ENCODE measurements at places on chromosomes 3 and 15.

- no peak for DNase-seq
Measured at GRCh38 chr3:175246766-175247165, 387.6 kb downstream of the NAALADL2 start.

- no peak for DNase-seq
Measured at GRCh38 chr3:186329589-186329988, 32.4 kb downstream of the DGKG start.

GRCh38 chr3:98027085-98027446 lies 8.0 kb downstream of the GABRR3 start:
- no peak for DNase-seq

- no peak for DNase-seq
Measured at GRCh38 chr3:49665822-49666519, 8.2 kb upstream of the APEH start.

DNA sequence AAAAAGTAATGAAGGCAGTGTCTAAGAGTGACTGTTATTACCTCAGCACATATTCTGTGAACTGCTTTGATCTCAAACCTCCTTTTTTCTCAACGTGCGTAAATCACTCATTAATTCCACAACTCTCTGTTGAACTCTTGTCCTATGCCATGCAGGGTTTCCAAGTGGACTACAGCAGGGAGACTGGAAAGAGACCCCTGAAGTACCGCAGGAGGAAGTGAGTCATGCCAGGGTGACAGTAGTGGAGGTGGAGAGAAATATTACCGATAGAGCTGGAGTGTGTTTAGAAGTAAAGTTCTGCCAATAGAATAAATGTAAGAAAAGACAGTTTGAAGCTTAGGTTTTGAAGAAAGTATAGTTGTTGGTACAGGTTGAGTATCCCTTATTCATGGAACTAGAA lies 908.9 kb downstream of the ROBO1 start:
- no peak for DNase-seq

DNA sequence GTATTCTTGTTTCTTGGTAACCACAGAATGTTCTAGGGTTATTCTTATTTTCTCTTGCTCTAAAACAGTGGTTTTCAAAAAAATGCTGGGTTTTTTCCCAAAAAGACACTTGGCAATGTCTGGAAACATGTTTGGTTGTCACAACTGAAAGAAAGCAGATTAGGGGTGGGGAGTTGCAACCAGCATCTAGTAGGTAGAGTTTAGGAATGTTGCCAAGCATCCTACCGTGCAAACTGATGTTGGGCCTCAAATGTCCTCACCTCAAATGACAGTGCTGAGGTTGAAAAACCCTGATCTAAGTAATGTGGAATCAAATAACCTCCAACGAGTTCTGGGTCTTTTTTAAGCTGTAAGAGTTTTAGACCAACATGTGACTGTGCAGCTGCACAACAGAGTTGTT lies 270.5 kb upstream of the STT3B start:
- no peak for DNase-seq

DNA sequence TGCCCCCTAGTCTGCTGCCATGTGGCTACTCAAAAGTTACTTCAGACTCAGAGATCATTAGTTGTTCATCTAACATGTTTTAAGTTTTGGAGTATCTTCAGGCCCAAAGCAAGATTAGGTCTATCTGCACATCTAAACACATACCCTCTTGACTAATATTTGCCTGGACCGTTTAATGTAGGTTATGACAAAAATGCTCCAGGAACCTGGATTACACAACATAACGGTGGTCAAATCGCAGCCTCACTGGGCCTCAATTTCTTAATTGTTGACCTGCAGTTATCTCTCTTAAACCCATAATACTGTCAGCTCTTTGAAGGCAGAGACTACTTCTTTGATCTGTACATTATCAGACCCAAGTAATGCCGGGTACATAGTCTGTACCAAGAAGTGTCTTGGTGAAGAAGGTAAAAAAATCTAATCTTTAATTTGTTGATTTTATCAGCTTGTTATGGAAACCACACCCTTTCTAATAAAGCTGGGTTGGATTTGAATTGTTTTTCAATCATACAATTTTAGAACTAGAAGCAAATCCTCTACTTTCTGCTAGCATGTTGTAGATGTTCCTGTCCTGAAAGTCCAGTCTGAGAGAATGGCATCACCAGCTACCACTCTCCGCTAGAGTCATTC lies 3.6 kb downstream of the SNRK start:
- DNase-seq: no peak

DNA sequence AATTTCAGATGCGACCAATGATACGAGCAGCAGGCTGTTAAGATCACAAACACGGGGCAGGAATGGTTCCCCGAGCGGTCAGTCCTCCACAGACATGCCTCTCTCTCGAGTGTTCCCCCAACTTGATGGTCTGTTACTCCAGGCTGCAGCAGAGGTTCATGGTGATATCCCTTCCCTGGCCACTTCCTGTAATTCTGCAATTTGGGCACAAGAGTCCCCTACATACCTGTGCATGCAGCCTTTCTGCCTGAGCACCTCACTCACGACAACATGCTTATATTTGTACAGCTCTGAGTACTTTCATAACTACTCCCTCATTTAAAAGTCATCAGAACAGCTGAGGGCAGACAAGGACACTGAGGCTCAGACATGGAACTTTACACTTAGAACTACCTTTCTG lies 408.1 kb upstream of the NR2F2 start:
- DNase-seq: no peak

DNA sequence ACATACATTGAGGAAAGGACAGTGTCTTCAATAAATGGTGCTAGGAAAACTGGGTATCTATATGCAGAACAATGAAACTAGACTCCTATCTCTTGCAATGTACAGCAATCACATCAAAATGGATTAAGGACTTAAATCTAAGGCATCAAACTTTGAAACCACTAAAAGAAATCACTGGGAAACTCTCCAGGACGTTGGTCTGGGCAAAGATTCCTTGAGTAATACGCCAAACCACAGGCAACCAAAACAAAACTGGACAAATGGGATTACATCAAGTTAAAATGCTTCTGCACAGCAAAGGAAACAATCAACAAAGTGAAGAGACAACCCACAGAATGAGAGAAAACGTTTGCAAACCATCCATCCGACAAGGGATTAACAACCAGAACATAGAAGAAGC lies 14.5 kb downstream of the LAMP3 start:
- no peak for DNase-seq

GRCh38 chr15:75021341-75021740 lies 2.0 kb upstream of the PPCDC start:
- no peak for DNase-seq

- no peak for DNase-seq
Measured at GRCh38 chr3:156898296-156898880, 72.2 kb downstream of the LEKR1 start.

DNA sequence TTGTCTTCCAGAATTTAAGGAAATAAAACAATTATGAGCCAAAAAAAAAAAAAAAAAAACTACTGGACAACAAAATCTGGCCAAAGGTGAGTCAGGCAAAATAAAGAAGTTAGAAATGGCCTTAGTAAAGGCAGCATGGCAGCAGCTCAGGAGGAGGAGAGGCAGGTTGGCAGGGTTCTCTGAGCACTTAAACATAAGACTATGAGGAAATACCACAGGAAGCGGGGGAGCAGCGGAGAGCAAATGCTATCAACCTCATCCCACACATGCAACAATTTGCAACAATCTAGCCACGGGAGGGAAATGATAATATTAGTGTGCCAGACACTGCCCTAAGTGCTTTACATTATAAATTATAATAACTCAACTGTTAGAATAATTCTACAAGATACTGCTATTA lies 247.3 kb upstream of the NSMCE3 start:
- DNase-seq: no peak

DNA sequence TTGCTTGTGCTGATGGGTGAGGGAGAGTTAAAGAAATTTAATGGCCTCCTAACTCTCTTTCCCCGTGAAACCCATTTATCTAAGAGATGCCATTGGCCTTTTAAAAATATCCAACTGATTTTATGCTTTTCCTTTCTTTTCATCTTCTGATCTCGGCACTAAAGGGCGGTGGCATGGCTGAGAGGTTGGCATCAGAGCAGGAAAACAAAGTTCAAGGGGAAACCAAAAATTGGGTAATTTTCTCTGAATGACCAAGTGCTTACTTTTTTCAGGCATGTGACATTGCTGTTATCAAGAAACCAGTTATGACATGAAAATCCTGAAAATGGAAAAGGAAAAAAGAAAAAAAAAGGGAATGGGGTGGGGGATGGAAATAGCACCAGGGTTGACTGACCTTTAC lies 3.2 kb downstream of the CGNL1 start:
- DNase-seq: no peak

GRCh38 chr3:45020534-45020933 lies 5.6 kb upstream of the CLEC3B start:
- DNase-seq: no peak

- DNase-seq: no peak
Measured at GRCh38 chr3:86229086-86229774, 761.7 kb downstream of the VGLL3 start.

DNA sequence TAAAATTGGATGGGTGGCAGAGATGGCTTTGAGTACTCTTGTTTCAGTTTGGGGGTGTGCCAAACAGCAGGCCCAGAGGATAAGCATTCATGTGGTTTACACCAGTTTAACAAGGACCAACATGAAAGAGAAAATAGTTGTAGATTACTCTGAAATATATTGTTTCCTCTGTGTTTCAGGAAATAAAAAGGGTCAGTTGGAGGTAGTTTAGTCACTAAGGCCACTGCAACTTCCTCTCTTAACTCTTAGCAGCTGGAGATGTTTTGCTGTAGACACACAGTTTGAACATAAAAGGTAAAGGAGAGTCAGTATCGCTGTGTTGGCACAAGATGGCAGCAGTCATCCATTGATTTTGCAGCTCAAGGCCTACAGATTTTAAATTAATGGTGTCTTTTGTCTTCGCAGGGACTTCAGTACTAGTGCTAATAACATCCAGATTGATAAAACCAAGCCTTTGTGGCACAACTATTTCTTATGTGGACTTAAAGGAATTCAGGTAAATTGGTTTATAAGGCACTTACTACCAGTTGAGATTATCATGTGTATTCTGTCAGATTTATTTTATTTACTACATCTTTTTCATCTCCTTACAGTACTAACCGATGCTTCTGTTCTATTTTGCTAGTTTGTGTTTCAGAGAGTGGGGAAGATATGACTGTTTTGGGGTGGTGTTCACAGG lies 65.5 kb downstream of the GALK2 start:
- DNase-seq: peak; percentile 39

- no peak for DNase-seq
Measured at GRCh38 chr3:194325424-194326153, 25.5 kb downstream of the CPN2 start.

- DNase-seq: no peak
Measured at GRCh38 chr3:128334766-128335165, 131.9 kb downstream of the DNAJB8 start.

GRCh38 chr15:50176869-50177268 lies 5.1 kb upstream of the SLC27A2 start:
- DNase-seq: no peak

- DNase-seq: no peak
Measured at GRCh38 chr3:56771376-56771775, 30.4 kb downstream of the ARHGEF3 start.

GRCh38 chr3:161084277-161084676 lies 20.9 kb downstream of the B3GALNT1 start:
- DNase-seq: no peak

DNA sequence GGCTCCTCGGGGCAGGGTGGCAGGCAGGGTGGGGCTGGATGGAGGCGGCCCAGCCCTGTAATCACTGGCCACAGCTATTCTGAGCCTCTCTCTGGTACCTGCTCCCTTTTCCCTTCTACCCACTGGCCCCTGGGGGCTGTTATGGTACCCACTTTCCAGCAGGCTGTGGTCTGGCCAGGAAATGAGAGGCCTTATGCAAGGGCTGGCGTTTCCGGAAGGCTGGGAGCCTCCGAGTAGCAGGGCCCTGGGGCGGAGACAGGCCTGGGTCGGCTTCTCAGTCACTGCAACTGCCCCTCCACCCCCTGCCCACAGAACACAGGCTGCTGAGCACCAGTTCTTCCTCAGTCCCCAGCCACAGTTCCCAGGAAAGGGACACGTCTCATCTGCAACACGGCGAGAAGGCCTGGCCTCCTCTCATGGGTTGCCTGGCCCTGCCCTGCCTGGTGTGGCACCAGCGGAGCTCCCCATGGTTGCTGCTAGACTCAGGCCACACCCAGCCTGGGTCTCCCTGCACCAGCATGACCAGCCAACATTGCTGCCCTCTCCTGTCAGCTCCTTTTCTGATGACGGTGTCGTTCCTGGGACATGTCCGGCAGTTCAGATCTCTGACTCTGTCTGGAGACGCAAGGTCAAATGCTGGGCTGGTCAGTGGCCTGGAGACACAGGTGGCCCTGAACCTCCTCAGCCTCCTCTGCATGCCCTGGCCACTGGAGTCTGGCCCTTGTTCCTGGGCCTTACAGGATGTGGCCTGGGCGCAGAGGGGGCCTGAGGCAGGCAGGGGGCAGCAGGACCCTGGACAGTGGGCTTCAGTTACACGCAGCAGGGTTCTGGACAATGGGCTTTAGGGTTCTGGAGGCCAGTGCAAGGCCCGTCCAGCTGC lies 6.5 kb downstream of the CHST13 start:
- DNase-seq: no peak

- no peak for DNase-seq
Measured at GRCh38 chr3:88311826-88312225, 162.1 kb downstream of the C3orf38 start.

- DNase-seq: no peak
Measured at GRCh38 chr15:68962465-68962864, 32.1 kb downstream of the SPESP1 start.

- DNase-seq: peak; percentile 96
Measured at GRCh38 chr3:131361464-131362421, 19.8 kb upstream of the NUDT16 start.

GRCh38 chr15:64856429-64857145 lies 14.9 kb downstream of the PLEKHO2 start:
- DNase-seq: no peak

DNA sequence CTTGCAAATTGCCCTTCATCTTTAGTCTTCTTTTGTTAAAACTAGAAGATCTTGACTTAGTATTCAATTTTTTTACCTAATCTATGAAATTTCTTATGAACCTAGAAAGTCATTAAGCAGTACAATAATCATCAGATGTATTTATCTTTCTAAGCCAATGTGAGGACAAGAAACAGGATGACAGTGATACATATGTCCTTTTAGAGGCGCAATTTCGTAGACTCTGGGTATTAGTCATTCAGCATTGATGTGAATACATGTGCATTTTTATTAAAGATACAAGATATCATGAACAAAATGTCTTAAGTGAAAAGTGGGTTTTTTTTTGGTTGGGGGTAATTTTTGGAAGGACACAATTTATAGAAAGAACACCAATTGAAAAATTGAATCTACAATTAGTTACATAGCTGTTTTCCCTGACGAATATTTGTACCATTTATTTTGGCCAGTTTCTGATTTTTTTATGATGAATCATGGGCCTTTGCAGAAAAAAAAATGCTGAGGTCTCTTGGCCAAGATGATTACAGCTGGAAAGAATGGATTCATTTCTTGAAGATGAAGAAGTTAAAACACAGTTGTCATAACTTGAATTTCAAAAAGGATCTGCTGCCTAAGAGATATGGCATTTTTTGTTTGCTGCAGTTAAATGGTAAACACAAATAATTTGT lies 48.9 kb upstream of the AGTR1 start:
- DNase-seq: no peak

All from NCI-H774 (cell line).